Posterior cingulate gyrus (tissue), 11 donors: ENCODE measurements at places on chromosomes 11 and 22.

GRCh38 chr22:28142361-28142961 is 223.4 kb upstream of the PITPNB start:
- DNase-seq: no peak

- DNase-seq: peak; percentile 82
These were observed 22.0 kb downstream of the RSPH14 start for GRCh38 chr22:23119494-23120414.

DNA sequence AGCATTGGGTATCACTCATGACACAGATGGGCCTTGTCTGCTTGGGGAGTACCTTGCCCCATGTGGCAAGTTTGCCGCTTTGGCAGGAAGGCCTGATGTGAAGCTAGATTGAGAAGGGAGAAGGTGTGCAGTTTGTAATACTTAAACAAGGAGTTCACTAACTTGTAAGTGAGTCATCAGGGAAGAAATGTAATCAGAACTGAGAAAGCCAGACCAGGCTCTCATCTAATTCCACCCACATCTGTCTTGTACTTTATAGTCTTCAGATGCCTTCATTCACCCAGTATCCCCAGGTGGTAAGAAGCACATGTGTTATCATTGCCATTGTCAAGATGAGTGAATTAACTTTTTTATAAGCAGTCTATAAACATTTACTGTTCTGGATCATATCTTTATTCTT is 116.0 kb upstream of the DDI1 start:
- DNase-seq: no peak

GRCh38 chr11:61037441-61038093 is 64.7 kb upstream of the CD5 start:
- peak; percentile 65 for DNase-seq

GRCh38 chr22:30920407-30920806 is 48.2 kb downstream of the MORC2 start:
- peak; percentile 66 for DNase-seq

- DNase-seq: peak; percentile 42
These were observed 48.7 kb upstream of the OR9Q1 start for GRCh38 chr11:57974848-57975601.

- DNase-seq: no peak
These were observed 3.4 kb downstream of the TIGD3 start for GRCh38 chr11:65357856-65358356.

GRCh38 chr22:19974935-19975706 is 33.5 kb upstream of the TXNRD2 start:
- DNase-seq: no peak

DNA sequence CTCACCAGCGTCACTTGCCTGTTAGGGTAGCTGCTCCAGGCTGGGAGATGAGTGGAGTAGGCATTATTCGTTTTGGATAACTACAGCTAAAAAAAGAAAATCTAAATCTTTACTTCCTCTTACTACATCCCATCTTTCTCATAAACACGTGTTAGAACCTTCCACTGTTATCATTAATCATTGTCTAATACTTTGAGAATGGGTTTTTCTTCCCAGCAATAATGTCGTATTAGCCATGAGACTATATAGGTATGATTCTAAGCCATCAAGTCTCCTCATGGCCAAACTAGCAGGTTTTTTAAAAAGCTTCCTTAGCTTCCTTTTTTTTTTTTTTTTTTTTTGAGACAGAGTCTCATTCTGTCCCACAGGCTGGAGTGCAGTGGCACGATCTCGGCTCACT is 3.9 kb upstream of the TEF start:
- no peak for DNase-seq

DNA sequence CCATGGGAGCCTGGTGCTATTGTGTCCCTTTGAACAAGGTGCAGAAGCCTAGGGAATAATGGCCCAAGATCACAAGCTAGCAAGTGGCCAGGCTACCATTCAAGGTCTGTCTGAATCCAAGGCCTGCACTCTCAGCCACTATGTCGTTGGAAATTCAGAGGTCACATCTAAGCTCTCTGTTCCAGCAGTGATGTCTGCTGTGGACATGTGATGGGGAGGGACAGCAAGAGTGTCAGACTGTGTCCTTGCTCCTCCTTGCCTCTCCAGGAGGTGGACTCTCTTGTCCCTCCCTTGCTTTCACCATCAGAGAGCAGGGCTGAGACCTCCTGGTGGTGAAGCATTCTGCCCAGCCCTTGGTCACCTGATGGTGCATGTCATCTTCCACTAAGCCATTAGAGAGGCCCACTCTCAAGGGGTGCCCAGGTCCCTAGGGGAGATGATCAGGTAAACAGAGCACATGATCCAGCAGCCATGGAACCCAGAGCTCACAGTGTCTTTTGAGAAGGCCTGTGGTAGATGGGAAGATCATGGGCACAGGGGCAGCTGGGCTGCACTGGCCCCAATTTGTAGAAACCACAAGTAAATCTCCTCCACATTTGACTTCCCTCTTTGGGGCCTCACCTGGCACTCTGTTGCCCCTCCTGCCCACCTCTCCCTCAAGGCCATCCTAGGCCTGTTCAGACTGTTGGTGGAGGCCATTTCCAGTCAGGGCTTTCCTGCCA is 37.1 kb upstream of the SUSD2 start:
- DNase-seq: no peak

DNA sequence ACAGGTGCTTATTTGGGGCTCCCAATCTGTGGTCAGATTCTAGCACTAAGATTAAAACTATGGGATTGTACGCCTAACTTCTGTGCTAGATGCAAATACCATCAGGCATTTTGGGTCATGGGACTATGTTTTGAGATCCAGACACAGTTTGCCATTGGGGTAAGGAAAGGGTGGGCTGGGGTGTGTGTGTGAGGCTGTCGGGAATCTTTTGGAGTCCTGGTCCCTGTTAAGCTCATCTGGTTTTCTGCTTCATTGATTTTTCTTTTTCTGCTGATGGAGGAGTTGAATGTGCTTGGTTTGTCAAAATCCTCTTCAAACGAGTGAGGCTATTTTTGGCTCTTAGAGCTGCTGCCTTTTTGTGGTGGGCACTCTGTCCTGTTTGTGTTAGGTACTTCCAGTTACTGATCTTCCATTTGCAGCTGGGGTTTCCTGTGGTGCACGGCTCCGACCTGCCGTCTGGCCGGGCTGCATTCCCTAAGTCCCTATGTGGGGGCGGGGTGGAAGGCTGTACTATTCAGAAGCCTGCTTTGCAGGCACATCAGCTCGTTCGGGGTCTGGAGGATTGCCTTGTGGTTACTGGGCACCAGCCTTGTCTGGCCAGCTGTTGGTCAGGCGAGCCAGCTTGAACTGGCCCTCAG is 2.9 kb downstream of the BCR start:
- peak; percentile 78 for DNase-seq

- DNase-seq: no peak
These were observed 117.2 kb upstream of the NTM start for GRCh38 chr11:131253142-131253655.

GRCh38 chr11:36622431-36623136 is 24.5 kb upstream of the RAG2 start:
- DNase-seq: no peak

DNA sequence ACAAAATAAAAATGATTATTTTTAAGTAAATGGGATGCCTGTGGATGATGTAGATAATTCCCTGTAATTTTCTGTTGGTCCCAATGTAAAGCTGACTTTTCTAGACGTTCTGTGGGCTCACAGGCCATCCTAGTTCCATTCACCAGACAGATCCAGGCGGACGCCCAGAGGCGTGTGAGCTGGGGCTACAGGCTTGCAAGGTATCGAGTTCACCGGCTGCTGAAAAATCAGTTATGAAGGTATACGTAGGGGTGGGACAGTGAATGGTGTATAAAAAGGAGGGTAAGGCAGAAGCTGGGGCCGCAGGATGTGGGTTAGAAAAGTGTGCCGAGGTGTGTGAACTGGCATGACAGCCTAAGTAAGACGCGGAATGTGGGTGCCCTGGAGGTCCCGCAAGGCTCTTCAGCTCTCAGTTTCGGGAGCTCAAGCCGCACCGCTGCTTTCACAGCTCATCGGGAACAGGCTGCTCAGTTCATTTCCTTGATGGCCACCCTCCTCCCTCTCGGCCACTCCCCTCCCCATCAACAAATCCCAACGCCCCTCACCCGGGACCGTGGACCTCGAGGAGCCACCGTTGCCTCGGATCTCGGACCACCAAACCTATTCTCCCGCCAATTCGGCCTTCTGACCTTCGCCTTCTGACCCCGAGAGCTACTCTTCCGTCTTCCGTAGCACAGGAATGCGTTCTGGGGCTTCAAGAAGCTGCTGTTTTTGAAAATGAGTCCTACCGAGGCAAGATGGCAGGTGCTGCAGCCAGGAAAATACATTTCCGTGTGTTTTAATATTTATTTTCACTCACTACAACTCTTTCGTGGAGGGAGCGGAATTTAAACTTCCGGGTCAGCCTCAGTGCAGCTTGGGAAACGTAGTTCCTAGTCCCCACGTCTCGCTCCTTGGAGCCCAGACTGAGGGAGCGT is at the start of gene XNDC1N:
Gene XNDC1N (minus strand): TSS at position 775 of the 917 bp plus-strand sequence. CDS start 5,241 bp downstream, outside the sequence.
- peak; percentile 84 for DNase-seq

- DNase-seq: no peak
These were observed 1.7 kb downstream of the ZBTB16 start for GRCh38 chr11:114061048-114061680.

DNA sequence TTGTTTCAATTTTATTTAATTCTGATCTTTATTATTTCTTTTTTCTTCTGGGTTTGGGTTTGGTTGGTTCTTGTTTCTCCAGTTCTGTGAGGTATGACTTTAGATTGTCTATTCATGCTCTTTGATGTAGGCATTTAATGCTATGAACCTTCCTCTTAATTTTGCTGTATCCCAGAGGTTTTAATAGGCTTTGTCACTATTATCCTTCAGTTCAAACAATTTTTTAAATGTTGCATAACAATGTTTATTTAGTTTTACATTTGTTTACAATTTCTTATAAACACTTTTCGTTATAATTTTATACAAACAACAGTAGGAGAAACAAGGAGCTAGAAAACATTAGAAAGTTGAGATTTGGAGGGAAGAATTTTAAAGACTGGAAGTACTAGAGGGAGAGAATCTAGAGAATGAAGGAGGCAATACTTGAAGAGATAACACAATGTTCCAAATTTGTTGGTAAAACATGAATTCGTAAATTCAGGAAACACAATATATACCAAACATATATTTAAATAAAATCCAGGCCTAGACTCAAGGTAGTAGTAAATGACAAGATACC is 96.2 kb upstream of the SERPIND1 start:
- DNase-seq: no peak

- DNase-seq: no peak
These were observed 81.1 kb downstream of the BDNF start for GRCh38 chr11:27619039-27619574.

DNA sequence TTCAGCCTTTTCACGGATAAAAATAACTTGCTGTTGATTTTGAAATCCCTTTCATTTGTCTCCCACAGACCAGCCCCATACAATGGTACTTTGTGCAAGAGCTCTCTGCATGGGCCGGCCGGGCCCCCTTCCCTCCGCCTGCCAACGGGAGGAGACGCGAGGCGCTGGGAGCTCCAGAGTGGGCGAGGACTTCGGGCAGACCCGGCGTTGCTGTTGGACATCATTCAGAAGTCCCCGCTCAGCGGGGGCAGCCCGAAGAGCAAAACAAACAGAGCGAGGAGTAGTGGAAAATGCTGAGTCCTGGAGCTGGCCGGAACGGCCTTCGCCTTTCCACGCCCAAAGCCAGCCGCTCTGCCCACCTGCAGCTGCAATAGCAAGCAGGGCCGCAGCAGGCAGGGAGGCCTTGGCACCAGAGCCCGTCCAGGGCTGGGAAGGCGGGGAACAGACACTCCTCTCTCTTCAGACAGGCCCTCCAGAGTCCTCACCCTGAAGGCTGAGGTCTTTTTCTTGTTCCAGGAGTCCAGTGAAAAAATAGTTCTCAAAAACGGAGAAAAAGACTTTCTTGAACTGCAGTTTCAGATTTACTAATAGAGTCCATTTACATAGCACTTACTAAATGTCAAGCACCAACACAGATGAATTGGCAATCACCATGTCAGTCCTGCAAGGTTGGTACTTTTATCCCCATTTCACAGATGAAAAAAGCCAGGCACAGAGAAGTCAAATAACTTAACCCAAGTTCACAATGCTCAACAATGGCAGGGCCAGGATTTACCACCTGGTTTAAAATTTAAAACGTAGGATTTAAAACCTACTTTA is 135.5 kb downstream of the ETS1 start:
- peak; percentile 57 for DNase-seq

- no peak for DNase-seq
These were observed 110.9 kb upstream of the GRK3 start for GRCh38 chr22:25453557-25453956.

GRCh38 chr11:30351061-30351460 is 28.2 kb downstream of the ARL14EP start:
- DNase-seq: no peak

DNA sequence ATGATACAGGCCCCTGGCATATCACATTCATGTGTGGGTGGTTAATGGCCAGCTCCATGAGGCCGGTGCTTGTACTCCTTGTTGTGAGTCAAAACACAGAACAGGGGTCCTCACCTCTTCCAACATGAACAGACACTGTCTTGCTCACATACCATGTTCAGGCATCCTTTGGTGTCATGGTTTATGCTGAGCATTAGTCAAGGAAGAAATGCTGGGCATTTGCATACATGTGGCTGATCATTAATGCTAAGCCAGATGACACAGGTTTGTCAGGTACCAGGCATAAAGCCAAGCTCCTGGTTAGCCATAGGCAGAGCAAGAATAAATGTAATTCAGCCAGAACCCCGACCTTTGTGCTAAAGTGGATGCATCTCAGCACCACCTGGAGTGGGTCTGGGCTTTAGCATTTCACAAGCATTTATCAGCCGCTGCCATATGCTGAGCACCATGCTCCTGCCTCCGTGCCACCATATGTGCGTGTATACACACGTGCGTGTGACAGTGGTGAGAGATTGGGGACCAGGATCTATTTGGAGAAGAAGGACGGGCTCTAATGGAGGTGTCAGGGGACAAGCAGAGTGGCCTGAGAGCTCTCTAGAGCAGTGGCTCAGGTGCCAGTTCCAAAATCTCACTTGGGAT is 55.0 kb downstream of the MICAL2 start:
- DNase-seq: no peak

DNA sequence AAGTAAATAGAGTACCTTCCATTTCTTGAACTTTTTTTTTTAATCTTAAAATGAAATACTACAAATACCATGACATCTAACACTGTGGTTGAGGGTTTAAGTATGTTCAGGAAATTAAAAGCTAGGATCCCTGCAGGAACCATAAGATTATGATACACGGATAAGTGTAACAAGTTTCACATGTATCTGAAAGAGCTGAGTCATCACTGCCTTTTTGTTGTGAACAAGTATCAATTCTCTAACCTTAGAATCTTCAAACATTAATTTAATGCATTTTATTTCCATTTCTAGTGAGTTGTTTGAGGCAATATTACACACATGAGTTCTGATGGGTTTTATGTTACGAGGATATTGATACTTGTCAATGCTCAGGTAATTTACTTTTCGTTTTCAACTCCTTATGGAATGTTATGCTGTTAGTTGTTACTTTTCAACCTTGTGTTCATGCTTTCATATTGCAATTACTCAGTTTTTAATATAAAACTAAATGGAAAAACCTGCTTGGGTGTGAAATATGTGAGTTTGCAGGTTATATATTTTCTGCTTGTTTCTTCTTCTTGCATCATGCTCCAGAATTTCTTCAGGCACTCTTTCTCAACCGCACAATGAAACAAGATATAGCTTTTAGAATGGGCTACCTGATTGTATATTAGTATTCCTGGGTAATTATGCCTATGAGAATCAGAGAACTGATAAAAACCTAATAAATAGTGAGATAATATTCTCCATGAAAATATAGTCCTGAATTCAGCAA is 361.3 kb upstream of the MTNR1B start:
- DNase-seq: no peak
